A673 (cell line): ENCODE measurements at places on chromosomes 5 and 9.

DNA sequence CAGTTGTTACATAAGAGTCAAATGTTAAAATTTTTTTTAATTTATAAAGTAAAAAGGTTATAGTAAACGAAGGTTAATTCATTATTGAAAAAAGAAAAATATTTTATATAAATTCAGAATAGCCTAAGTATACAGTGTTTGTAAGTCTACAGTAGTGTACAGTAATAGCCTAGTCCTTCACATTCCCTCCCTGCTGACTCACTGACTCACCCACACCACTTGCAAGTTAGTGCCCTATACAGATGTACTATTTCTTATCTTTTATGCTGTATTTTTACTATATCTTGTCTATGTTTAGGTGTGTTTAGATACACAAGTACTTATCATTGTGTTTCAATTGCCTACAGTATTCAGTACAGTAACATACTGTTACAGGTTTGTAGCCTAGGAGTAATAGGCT is 57.6 kb downstream of the MAMDC2 start:
- no peak for DNase-seq

- no peak for DNase-seq
Observed at GRCh38 chr5:130885027-130885426, 280.0 kb downstream of the HINT1 start.

DNA sequence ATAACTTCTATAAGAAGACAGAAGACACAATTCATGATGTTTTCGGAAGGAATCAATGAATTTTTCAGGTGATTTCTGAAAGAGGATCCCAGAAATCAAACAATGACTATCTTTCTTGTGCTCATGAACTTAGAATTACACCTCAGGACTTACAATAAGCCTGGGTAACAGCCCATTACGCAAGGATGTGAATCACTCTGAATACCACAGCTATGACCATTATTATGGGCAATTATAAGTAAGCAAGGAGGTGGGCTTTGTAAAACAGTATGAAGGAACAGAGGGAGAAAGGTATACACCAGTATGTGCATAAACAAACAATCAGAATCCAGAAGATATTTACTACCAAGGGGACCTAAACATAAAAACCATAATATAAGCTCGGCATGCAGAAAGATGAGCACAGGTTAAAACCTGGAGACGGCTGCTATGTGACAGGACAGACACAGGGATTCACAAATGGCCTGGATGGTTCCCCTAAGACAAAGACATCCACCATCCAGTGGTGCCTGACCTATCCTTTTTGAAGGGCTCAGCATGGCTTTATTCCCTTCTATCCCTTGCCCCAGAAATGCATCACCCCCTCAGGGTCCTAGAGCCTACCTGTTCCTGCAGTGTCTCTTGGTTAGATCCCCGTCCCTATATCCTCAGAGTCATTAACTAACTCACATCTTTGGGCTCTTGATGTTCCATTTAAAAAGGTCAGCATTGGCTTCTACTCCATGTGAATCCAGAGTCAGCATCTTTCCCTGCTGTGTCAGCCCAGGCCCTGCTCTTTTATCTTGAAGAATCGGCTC is 21.8 kb upstream of the PPP2CA start:
- DNase-seq = no peak

- DNase-seq = no peak
Observed at GRCh38 chr9:4066682-4067081, 233.2 kb downstream of the GLIS3 start.

- DNase-seq = peak; percentile 52
Observed at GRCh38 chr5:140329739-140330481, 16.5 kb downstream of the HBEGF start.

- DNase-seq = no peak
Observed at GRCh38 chr9:132539096-132539495, 43.3 kb upstream of the BARHL1 start.
